ENCODE measurements at places on chromosomes 16 and 17. TPM values are rescaled to one million over a fixed set of nuclear protein-coding genes. Genes with fewer than 3 reads are reported as not detected.
A peak's percentile ranks its signal among the peaks of the same experiment; 100 is the strongest.

- no peaks in the 10 kb centered on the region for H3K36me3 ChIP-seq
- DNase-seq: no peak
- H3K27me3 ChIP-seq: no peaks in the 10 kb centered on the region
- no peak overlapping the region for H3K27ac ChIP-seq
Measured at GRCh38 chr16:26877421-26877820, 189.3 kb upstream of the C16orf82 start.

DNA sequence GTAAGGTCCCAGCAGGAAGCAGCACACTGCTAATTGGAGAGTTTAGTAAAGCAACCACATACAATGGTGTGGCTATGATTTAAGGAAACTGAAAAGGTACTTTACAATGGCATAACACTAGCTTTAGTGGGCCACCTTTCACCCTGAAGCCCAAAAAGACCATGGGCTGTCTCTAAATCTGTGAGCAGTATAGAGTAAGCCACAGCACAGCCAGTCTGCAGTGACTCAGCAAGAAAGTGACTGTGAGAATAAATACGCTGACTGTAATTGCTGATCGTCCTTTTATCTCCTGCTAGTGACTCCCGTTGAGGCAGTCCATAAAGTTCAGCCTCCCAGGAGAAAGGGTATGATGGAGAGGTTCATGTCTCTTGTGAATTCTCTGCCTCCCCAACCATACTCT lies 679.8 kb upstream of the KIF2B start:
- H3K4me3 ChIP-seq: no peak overlapping the region
- DNase-seq: no peak
- H3K4me1 ChIP-seq: no peaks in the 10 kb centered on the region

The FZD2 gene
- total RNA-seq: not detected

- H3K36me3 ChIP-seq: no peaks in the 10 kb centered on the region
- DNase-seq: no peak
- H3K27ac ChIP-seq: no peak overlapping the region
- H3K4me3 ChIP-seq: no peak overlapping the region
Measured at GRCh38 chr16:55647798-55648197, 8.0 kb upstream of the SLC6A2 start.

DNA sequence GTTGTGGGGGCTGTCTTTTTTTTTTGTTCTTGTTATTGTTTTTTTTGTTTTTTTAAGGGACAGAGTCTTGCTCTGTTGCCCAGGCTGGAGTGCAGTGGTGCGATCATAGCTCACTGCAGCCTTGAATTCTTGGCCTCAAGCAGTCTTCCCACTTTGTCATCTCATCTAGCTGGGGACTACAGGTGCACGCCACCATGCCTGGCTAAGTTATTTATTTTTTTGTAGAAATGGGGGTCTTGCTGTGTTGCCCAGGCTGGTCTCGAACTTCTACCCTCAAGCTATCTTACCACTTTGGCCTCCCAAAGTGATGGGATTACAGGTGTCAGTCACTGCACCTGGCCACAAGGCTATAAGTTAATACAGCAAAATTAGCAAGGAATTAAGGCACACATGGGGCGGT lies 101.7 kb downstream of the ABCC1 start:
- DNase-seq: no peak
- H3K4me3 ChIP-seq: no peak overlapping the region
- no peaks in the 10 kb centered on the region for H3K4me1 ChIP-seq
- peaks cover 27% of the 10 kb centered on the region for H3K36me3 ChIP-seq
- no peak overlapping the region for H3K27ac ChIP-seq
- no peaks in the 10 kb centered on the region for H3K27me3 ChIP-seq

The CARHSP1 gene
- 57.8 TPM for total RNA-seq

DNA sequence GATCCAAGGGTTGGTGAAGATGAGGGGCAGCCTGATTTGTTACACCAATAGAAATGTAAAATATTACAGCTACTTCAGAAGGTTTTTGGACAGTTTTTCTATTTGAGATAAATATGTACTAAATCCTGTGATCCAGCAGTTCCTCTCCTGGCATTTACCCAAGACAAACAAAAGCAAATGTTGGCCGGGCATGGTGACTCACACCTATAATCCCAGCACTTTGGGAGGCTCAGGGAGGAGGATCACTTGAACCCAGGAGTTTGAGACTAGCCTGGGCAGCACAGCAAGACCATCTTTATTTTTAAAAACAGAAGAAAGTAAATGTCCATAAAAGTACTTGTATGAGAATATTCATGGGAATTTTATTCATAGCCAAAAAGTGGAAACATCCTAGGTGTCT lies 64.8 kb upstream of the MRC2 start:
- DNase-seq: no peak
- H3K27me3 ChIP-seq: no peaks in the 10 kb centered on the region
- peaks cover 6% of the 10 kb centered on the region for H3K36me3 ChIP-seq

DNA sequence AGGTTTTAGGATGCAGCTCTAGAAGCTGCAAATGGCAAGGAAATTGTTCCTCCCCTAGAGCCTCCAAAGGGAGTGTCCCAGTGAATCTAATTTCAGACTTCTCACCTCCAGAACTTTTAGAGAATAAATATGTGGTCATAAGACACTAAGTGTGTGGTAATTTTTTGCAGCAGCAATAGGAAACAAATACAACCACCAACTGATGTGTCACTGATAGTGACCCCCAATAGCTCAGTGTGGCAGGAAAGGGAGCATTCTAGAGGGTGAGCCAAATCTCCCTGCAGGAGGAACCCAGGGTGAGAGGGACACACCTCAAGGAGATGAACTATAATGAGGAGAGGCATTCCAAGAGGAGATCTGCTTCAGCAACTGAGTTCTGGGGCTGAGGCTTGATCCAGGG lies 4.1 kb downstream of the CCL4L2 start:
- no peak overlapping the region for H3K4me3 ChIP-seq
- H3K4me1 ChIP-seq: peaks cover 31% of the 10 kb centered on the region
- H3K36me3 ChIP-seq: no peaks in the 10 kb centered on the region
- no peak for DNase-seq
- no peaks in the 10 kb centered on the region for H3K27me3 ChIP-seq
- H3K27ac ChIP-seq: no peak overlapping the region

The MYH3 gene
- total RNA-seq: 3.5 TPM

The DNAI2 gene
- 0.35 TPM for total RNA-seq

- DNase-seq: no peak
- H3K4me3 ChIP-seq: no peak overlapping the region
- peaks cover 14% of the 10 kb centered on the region for H3K4me1 ChIP-seq
- no peaks in the 10 kb centered on the region for H3K36me3 ChIP-seq
- no peaks in the 10 kb centered on the region for H3K27me3 ChIP-seq
- H3K27ac ChIP-seq: peak overlapping the region; percentile 67
Measured at GRCh38 chr17:82095777-82096708, 2.0 kb downstream of the FASN start.

The CLEC18C gene
- total RNA-seq: 0.79 TPM

All from CD8-positive, alpha-beta memory T cell (primary cell).